Cardiac muscle cell (in vitro differentiated cells and primary cell): ENCODE measurements at places on chromosomes 4 and X.
A peak's percentile ranks its signal among the peaks of the same experiment; 100 is the strongest.

DNA sequence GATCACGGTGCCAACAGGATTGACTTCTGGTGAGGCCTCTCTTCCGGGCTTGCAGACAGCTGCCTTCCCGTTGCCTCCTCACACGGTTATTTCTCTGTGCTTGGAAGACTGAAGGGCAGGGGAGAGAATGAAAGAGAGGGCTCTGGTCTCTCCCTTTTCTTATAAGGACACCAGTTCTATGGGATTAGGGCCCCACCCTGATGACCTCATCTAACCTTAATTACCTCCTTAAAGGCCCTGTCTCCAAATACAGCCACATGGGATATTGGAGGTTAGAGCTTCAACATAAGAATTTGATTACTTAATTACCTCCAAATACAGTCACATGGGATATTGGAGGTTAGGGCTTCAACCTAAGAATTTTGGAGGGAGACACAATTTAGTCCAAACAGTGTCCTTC is 46.5 kb downstream of the EVC start:
- no peak for DNase-seq

DNA sequence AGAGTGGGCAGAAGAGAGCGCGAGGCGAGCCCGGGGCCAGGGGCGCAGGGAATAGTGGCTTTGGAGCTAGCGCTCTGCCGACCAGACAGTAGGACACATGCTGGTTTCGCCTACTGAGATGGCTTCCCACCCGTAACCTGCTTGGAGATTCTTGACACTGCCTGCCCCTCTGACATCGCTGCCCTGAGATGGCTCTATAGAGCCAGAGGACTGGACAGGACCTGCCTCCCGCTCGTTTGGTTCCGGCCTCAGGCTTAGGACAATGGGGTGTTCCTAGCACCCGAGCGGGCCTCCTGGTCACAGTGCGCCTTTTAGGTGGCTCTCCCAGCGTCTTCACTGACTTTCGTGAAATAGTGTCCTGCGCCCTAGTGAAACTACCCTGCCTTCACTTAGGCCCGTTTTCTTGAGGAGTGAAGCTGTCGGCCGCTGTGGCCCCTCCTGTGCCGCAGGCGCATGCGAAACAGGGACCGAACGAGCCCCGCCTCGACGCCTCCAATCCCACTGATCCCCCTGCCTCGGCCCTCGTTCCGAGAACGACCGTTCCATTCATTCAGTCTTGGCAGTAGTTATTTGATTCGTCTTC is 608 bp downstream of the TAF1 start:
- DNase-seq: peak; percentile 13

DNA sequence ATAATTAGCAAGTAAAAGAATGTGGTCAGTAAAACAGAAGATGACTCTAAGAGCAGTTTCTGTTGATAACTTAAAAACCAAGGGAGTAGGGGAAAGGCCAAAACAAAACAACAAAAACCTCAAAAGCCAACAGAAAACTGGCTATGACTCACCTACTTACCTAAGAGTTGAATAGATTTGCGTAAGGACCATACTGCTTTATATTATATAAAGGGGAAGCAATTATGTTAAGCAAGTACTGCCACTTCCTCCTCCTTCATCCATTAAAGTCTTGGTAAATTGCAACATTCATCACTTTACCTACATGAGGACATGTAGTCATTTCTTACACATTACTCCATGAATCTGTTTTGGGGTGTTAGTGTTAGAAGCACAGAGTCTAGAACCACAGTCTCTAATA is 85.9 kb upstream of the FAM47A start:
- DNase-seq: no peak

- DNase-seq: no peak
These were observed 299.0 kb upstream of the MAGEC2 start for GRCh38 chrX:142503967-142504643.

DNA sequence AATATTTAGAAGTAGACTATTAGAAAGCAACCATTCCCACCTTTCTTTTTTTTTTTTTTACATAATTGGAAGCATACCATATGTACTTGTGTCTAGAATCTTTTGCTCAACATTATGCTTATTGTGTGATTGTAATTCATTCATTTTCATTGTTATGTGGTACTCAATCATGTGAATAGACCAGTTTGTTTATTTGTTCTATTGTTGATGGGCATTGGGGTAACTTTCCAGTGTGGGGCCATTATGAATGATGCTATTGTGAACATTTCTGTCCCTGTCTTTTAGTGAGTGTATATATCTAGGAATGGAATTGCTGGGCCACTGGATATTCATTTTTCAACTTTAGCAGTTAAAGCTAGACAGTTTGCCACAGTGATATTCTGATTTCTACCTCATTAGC is 62.5 kb upstream of the MCUB start:
- no peak for DNase-seq

DNA sequence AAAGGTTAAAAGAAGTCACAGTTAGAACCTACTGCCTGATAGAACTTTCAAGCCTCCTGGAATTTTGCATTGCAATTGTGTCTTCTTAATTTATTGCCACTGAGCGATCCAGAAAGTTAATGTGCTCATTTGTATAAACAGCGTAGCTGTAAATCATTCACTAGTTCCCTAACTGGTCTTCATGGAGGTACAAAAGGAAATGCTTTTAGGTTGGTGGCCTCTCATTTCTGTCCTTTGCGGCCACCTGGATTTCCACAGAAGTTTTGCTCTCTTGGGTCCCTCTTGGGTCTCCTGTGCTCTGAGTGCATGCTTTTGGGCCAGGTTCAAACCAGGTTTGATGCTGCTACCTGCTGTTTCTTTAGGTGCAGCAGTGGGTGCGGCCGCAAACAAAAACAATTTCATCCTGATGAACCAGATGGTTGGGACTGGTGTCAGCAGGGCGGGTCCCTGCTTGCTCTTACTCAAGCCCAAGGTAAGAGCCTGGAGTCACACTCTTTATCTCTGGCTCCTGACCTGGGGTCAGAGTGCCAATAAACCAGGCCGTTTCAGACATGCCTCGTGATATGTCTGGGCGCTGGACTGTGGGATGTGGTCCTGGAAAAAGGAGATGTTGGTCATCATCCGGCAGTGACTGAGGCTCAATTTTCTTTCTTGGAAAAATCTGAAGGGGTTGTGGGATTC is 270.1 kb downstream of the PTTG2 start:
- no peak for DNase-seq

- DNase-seq: no peak
These were observed 1.2 kb downstream of the SOD3 start for GRCh38 chr4:24796620-24797019.

DNA sequence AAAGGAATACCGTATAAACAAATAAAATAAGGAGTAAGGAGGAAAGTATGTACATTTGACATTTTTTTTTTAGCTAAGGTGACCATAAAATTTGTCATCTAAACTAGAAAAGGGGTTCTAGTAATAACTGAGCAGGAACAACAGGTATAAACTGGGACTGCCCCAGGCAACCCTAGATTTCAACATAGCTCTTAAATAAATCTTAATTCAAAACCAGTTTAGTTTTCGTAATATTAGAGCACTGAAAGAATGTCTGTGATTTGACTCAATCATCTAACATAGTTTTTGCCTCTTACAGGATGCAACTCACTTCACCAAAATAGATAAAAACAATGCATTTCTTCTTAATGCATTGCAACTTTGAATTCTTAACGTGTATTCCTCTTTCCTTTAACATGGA is 257.7 kb downstream of the ADAMTS3 start:
- DNase-seq: no peak

DNA sequence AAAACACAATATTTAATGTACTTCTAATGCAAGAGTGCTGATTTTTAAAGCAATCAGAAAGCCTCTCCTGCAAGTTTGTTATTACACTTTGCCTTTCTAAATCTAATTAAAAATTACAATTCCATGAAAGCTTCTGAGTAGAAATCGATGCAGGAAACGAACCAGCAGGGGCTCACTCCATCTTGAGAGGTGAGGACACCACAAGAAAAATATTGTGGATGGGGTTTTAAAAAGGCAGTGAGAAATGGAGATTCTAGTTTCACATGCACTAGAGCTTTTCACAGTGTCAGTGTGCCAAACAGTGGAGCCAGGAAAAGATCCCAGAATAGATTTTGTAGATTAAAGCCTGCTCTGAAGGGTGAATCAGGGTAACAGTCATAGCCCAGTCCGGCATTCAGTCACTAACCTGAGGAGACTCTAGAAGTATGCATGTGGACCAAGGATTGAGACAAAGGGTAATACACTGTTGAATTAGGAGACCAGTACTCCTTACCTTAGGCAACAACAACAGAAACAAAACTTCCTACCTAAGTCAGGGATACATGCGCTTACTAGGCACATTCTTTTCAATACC is 362.3 kb downstream of the NAF1 start:
- no peak for DNase-seq

GRCh38 chr4:177100307-177100706 is 209.4 kb upstream of the NEIL3 start:
- DNase-seq: no peak

DNA sequence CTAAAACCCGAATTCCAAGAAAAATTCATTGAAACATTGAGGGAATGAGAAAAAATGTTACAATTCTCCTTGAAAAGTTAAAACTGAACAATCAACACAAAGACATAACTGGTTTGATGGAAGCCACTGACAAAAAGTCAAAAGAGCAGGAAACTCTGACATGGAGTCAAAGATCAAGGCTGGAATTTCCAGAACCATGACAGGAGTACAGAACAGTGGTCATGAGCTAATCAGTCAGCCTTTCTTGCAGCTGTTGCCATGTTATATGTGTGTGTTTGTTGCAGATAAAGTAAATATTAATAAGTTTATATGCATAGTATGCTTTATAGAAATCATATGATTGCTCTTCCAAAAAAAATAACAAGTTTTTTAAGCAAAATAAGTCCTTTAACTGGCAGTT is 184.7 kb upstream of the HCCS start:
- DNase-seq: no peak

GRCh38 chr4:80216100-80216761 is 18.9 kb downstream of the PRDM8 start:
- no peak for DNase-seq

DNA sequence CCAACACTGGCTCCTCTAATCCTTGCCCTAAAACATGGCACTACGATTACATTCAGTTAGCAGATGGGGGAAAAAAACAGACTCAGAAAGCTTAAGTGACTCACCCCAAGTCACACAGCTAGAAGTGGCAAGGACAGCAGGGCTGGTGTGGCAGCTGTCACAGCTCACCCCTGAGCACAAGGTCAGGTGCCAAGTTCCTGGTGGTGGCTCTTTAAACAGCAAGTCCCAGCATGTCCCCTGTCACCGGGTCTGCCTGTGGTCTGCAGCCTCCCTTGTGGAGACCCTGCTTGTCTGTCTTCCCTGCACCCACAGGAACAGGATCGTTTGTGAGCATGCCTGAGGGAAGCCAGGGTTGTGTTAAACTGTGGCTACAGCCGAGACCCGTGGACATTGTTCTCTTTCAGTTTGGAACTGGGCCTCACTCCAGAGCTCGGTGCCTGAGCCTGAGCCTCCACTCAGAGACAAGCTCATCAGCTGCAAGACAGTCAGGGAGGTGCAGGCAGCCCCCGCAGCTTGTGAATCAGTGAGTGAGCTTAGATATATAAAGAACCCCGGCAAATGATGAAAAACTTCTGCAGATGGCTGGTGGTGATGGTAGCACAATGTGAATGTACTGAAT is 260.8 kb downstream of the BCOR start:
- no peak for DNase-seq

DNA sequence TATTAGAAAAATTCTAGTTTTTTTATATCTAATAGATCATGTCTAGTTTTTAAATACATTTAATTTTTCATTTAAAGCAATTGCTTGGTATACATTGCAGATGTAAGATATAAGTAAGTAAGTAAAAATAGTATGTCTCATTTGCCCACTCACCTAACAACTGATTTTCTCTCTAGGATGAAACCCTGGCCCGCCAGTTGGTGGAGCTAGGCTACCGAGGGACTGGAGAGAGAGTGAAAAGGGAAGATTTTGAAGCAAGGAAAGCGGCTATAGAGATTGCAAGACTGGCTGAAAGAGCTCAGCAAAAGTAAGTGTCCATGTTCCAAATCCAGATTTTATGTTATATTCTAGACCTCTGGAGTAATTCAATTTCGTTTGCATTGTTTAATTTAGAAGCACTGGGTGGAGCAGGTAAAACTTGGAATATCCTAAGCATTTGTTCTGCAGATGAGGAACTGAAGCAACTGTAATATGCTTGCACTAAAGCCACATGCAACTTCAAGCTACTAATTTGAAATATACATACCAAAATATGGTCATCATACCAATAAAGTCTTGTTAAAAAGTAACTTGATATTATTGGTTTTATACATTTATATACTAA is 27.1 kb downstream of the CFAP299 start:
- peak; percentile 59 for DNase-seq

GRCh38 chr4:54386042-54386669 is 157.1 kb downstream of the PDGFRA start:
- DNase-seq: no peak

GRCh38 chr4:128847082-128847724 is 37.7 kb downstream of the JADE1 start:
- DNase-seq: peak; percentile 27

DNA sequence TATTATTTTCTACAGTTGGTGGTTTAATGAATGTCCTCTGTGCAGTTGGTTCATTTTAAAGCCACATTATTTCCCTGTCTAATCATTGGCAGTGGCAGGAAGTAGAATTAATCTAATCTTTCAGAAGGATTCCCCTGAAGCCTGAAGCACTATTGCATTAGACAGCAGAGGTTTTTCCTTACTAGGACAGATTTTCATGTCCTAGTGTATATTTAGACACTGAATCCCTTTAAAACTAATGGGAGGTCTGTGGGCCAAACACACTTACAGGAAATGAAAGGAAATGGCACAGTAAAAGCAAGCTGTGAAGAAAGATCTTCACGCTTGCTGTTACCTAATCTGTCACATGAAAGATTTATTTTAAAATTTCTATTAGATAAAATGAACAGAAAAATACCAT is 165.2 kb downstream of the SLC39A8 start:
- peak; percentile 21 for DNase-seq

- no peak for DNase-seq
These were observed 401.7 kb downstream of the TLL1 start for GRCh38 chr4:166274775-166275174.

DNA sequence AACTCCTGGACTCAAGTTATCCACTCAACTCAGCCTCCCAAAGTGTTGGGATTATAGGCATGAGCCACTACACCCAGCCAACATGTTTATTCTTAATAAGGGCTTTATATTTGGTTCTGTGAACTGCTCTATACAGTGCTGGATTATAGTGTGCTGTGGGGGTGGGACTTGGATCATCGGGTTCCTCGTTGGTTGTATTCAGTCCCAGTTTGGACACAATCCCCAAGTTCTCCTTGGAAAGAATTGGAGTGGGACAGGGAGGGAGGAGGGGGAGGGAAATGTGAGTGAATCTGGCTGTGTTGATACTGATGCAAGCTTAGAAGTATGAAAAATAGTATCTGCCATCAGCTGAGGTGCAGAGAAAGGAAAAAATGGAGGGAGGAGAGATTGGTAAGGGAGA is 121.3 kb downstream of the KIT start:
- DNase-seq: no peak

- peak; percentile 30 for DNase-seq
These were observed 364.8 kb downstream of the PDGFC start for GRCh38 chr4:156606554-156607477.

- DNase-seq: no peak
These were observed 87.3 kb downstream of the PJA1 start for GRCh38 chrX:69077895-69078455.
